ENCODE measurements at places on chromosomes 2 and 18. TPM values are rescaled to one million over a fixed set of nuclear protein-coding genes. Genes with fewer than 3 reads are reported as not detected.

Gene DOK1
- total RNA-seq = 21.3 TPM

Gene SEPTIN10
- 114 TPM for total RNA-seq

Gene SERPINB7
- 4.7 TPM for total RNA-seq

Gene METAP1D
- 8.9 TPM for total RNA-seq

Gene UGT1A8
- 0.08 TPM for total RNA-seq

Gene MEIS1
- 29.5 TPM for total RNA-seq

Gene GALNT5
- 73.1 TPM for total RNA-seq

Gene POTEJ
- total RNA-seq = not detected

Gene WBP1
- total RNA-seq = 75.7 TPM

Gene TOGARAM2
- total RNA-seq = not detected

Gene CXCR2
- not detected for total RNA-seq

Gene VWC2L
- not detected for total RNA-seq

Gene OSR1
- total RNA-seq = 56.5 TPM
